ENCODE measurements at places on chromosomes 3 and 15.

- DNase-seq: no peak
Observed at GRCh38 chr3:183244219-183244618, 8.8 kb upstream of the B3GNT5 start.

DNA sequence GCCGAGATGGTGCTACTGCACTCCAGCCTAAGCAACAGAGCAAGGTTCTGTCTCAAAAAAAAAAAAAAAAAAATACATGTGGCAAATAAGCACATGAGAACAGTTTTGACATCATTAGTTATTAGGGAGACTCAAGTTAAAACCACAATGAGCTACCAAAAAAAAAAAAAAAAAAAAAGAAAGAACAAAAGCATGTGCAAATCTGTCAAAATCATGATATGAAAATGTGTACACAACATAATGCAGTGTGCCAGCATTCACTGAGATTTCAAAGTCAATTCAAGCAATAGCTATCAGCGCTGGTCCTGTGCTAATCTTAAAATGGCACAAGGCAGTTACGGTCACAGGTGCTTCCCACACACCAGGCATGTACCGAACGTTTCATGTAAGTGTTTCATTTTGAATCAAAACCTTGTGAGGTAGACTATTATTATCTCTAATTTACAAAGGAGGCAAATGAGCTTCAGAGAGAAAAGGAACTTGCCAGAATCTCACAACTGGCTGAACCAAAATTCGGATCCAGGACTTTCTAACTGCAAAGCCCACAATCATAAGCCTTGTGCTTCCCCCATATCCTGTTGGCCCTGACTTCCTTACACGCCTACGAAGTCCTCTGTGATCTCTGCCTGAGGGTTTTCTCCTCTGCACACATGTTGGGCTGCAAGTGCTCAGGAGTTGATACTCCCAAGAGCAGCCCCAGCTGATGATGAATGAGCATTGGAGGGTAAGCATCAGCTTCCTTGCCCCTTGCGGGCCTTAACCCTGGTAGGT, 200.1 kb upstream of the PROK2 start:
- peak; percentile 46 for DNase-seq

- peak; percentile 24 for DNase-seq
Observed at GRCh38 chr3:155079746-155080487, at the start of gene MME. MME (plus strand) TSS chr3:155080319; CDS start chr3:155084168, 3,849 bp downstream.

GRCh38 chr15:101358895-101359294, 63.8 kb upstream of the SNRPA1 start:
- no peak for DNase-seq

DNA sequence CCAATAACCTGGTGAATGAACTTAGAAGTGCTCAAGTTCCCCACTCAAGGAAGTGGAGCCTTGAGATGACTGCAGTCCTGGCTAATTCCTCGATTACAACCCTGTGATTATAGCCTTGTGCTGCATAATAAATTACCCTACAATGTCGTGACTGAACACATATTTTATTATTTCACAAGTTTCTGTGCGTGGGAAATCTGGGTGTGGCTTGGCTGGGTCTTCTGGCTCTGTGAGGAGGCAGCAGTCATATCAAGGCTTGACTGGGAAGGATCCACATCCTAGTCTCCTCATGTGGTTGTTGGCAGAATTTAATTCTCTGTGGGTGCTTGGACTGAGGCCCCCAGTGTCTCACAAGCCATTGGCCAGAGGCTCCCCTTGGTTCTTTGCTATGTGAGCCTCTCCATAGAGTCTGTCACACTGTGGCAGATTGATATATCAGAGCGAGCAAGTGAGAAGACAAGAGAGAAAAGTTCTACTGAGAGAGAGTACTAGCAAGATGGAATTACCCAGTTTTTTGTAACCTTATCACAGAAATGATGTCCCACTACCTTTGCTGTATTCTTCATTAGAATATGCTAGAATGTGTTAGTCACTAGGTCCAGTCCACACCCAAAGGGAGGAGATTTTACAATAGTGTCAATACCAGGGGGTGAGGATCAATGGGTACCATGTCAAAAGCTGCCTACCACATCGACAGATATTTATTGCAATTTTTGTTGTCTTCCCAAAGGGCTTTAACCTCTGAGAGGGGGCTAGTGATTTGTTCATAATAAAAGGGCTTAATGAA, 102.8 kb upstream of the TBC1D5 start:
- no peak for DNase-seq

GRCh38 chr15:42385980-42386700, 26.8 kb downstream of the CAPN3 start:
- no peak for DNase-seq

DNA sequence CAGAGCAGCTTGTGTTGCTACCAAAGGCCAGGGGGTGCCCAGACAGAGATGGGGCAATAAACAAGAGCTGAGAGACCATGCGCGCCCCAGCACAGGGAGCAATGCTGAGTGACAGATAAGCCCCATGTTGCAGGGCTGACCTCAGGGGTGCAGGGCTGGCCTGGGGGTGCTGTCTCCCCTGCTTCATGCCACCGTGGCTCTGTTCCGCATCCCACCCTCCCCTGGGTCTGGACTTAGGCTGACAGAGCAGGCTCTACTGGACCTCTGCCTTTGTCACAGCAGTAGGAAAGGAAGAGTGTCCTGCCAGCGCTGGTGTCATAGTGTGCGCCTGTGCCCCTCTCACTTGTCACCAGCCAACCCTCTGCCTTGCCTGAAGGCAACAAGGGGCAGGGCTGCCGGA, 67.4 kb upstream of the IQSEC1 start:
- no peak for DNase-seq

DNA sequence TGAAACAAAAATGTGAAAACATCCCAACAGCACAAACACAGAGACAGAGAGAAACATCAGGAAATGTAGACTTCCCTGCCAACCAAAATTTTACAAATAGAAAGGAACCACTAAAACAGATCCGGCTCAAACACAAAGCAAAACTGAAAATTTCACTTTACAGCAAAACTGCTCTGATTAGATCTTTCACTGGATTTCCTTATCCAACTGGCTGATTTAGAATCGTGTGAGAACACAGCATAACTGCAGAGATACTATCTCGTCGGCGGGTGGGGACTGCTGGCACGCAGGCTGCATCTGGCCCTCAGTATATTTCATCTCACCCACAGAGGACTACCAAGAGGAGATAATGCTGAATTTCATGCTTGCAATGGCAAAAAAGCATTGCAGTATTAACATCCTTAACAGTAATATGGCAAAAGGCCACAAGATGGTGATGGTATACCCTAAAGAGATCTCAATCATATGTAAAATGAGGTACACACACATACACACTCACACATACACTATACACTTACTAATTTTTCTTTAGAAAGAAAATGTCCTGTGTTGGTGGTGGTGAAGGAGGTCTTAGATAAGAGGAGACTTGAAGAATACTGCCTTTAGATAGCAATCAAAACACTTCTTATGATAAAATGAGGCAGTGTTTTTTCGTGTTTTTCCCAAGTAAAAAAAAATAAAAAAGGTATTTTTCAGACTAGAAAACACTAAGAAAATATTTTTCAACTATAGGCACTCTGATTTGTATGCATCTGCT, 10.6 kb upstream of the LEO1 start:
- peak; percentile 88 for DNase-seq

- no peak for DNase-seq
Observed at GRCh38 chr3:32321095-32321790, 70.4 kb upstream of the CMTM7 start.

DNA sequence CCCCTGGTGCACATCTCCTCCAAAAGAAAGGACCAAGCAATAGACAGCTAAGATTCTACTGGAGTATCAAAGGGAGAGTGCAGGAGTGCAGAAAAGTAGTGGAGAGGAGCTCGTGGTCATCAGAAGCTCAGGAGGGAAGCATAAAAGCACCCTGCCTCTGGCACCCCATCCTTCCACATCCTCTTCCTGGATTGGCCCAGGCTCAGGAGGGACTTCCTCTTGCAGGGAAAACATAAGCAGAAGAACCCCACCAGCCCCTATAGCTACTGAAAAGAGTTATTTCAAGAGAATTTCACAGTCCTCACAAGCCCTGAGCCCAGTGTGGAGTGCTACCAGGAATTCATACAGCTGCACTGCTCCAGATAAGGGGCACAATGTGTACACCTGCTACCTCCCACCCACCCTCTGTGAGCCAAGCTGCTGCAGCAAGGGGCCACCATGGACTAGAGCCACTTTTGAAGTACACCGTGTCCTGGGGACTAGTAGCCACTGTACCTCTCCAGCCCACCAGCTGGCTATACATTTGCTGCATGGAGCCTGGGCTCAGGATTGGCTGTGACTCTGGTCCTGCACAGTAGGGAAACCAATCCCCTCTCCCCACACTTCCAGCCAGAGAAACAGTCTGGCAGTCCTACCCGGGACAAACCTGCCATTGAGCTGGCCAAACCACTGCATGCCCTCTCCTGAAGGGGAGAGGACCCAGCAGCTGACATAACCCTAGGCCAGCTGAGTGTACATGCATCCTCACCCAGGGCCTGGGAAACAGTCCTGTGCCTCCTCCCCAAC, 43.0 kb downstream of the CD200R1 start:
- no peak for DNase-seq

GRCh38 chr3:185992831-185993374, 55.1 kb upstream of the TRA2B start:
- DNase-seq: no peak

DNA sequence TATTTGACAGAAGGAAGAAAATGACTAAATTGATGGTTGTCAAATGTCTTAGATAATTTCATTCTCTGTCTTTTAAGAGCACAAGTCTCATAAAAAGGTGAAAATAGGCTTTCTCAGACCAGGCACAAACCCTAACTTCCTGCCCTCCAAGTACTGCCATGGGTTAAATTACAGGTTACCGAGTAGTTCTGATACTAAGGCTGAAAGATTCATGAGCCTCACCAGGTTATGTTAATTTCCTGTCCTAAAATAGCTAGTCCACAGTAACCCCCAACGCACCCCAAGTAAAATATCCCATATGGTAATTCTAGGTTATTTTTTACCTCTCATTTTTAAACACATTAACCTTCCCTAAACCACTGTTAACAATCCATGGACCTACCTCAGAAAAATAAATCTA, 42.0 kb downstream of the GSK3B start:
- peak; percentile 53 for DNase-seq

GRCh38 chr3:58526515-58526957, 10.5 kb downstream of the ACOX2 start:
- DNase-seq: no peak

DNA sequence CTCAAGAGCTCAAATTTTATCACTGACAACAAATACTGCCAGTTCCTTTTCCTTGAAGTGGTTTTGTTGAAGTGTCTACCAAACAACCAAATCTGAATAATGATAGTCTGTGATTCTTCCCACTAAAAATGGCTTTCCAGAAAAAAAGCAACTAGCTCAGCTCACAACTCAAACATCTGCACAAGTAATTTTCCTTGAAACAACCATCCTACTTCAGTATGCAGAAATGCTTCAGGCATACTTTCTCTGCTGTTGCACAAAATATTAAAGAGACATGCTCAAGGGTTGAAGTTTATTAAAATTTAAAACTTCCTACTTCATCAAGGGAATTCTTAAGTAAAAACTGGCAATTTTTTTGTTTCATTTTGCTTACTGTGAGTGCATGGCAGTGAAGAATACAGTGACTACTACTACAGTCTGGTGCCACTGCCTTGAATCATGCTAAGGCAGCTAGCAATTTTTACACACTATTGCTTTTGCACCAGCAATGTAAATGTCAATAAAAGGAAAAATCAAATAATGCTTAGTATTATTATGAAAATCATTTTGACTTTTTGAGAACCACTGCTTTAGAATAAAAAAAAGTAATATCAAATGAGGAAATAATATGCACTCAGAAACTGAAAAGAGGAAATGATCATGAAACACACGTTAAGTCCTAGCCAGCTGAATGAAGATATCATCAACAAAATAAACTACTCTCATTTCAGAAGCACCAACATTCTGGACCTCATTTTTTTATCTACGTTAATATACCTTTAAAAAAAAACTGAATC, 33.6 kb downstream of the VPS13C start:
- no peak for DNase-seq

GRCh38 chr3:30226601-30227151, 379.7 kb upstream of the TGFBR2 start:
- no peak for DNase-seq

- no peak for DNase-seq
Observed at GRCh38 chr3:143851331-143852017, 3.2 kb upstream of the SLC9A9 start.

DNA sequence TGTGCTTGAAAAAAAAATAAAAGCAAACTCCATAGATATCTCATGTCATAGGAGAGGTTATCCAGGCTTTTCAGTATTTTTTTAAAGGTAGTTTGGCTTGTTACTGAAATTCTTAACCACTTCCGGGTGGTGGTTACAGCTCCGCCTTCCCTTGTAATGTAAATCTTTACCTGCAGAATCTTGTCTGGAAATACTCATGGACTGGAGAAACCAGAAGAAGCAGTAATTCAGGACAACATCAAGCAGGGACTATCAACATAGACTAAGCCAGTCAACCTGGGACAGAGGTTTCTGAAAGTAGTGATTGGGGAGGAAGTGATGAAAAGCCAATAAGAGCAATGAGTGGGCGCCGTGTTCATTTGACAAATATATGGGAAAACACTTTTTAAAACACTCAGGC, 78.9 kb upstream of the SKOR1 start:
- no peak for DNase-seq

DNA sequence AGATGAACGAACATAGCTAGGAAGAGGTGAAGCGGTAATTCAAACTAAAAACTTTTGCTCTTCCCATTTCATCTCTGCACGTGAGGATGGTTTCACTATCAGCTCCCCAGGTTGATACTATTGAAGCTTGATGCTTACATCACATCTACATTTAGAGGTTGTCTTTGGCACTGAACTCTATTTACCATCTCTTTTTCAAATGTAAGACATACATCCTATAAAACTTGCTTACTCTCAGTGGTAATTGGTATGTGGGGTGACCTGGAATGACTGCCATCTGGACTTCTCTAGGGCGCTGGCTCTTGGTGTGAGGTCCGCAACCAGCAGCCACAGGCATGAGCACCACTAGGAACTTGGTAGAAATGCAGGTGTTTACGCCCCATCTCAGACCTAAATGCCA, 118.1 kb downstream of the AKAP13 start:
- no peak for DNase-seq

- no peak for DNase-seq
Observed at GRCh38 chr3:9149566-9149965, 99.9 kb downstream of the SRGAP3 start.

DNA sequence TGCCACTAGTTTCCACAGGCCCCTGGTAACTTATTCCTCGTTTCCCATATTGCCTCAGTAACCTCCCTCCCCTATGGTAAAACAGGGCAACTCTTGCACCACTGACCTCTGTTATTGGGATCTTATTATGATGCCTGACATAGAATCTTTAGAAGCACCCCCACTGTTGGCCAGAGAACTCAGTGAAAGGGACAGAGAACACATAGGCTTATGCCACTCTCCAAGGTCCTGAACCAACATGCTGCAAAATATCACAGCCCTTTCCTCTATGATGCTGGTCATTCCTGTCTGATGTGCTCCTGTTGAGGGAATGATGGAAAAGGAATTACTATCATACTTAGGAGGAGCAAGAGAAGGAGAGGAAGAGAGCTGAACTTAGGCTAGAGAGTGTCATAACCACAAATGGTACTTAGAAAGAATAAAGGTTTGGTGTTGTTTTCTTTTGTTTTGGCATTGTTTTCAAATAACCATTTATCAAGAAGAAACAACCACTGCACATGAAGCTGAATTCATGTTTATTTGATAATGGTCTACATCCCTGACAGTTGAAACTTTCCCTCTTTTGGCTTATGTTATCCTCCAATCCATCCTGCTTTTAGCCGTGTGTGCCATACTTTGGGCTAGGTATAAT, 330.2 kb downstream of the EPHB1 start:
- DNase-seq: peak; percentile 39

GRCh38 chr3:101270149-101270548, 50.2 kb downstream of the IMPG2 start:
- DNase-seq: no peak

- DNase-seq: no peak
Observed at GRCh38 chr3:55491296-55491816, 4.2 kb upstream of the WNT5A start.

Data from MM.1S (cell line).